Adipocyte (in vitro differentiated cells): ENCODE measurements at places on chromosomes 6 and 20.

DNA sequence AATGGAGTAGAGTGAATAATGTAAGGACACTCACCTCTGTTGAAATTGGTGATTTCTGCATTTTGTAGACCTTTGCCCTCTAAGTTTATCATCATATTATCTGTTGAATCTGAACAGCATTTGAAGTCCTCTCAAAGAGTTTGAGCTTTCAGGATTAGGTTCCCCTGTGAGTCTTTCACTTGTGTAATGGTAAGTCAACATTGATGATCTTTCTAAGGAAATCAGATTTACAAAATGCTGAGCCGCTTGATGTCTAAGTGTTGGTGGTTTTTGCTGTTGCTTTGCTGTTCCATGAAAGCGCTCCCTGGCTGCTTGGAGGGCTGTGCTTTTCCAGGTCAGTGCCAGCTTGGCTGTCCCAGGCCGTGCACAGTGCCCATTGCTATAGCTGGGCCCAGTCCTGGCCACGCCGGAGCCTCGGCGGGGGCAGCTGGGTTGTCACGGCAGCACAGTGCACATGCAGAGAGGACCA is 33.8 kb upstream of the KIF25 start:
- no peak for DNase-seq

GRCh38 chr6:110878751-110879522 is 4.4 kb downstream of the AMD1 start:
- DNase-seq, result peak; percentile 60

- no peak for DNase-seq
Measured at GRCh38 chr6:8335896-8336295, 99.4 kb downstream of the SLC35B3 start.

DNA sequence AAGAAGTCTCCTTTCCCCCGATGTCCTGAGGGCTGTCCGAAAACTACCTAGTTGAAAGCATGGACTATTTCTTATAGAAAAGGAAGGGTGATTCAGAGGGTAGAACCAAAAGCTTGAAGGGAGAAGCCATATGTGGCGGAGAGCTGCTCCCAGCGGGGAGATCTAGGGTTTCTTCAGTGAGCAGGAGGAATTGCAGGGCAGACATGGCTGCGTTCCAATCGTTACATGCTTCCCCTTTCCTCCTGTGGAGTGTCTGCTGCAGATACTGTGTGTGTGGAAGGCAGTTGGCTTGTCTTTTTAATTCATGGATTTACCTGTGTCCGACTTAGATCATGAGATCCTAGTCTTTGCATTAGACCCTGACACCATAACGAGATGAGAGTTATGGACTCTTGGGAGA is 799.5 kb downstream of the QKI start:
- DNase-seq, result no peak

DNA sequence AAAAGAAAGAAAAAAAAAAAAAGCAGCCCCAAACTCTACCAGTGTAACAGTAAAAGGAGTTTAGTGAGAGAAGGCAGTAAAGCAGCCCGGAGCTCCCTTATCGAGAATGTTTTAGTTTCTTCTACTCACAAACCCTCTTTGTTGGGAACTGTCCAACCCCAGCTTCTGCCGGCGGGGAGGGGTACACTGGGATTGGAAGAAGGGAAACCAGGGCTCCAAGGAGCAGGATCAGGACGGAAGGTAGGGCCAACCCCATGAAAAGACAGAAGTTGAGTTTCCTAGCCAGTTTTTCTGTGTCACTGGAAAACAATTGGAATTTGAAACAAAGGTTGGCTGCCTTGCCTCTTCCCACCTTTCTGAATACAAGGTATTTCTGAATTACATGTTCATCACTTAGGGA is 66.0 kb downstream of the KIZ start:
- no peak for DNase-seq

GRCh38 chr6:99369533-99369932 is 20.1 kb upstream of the FAXC start:
- peak; percentile 9 for DNase-seq

DNA sequence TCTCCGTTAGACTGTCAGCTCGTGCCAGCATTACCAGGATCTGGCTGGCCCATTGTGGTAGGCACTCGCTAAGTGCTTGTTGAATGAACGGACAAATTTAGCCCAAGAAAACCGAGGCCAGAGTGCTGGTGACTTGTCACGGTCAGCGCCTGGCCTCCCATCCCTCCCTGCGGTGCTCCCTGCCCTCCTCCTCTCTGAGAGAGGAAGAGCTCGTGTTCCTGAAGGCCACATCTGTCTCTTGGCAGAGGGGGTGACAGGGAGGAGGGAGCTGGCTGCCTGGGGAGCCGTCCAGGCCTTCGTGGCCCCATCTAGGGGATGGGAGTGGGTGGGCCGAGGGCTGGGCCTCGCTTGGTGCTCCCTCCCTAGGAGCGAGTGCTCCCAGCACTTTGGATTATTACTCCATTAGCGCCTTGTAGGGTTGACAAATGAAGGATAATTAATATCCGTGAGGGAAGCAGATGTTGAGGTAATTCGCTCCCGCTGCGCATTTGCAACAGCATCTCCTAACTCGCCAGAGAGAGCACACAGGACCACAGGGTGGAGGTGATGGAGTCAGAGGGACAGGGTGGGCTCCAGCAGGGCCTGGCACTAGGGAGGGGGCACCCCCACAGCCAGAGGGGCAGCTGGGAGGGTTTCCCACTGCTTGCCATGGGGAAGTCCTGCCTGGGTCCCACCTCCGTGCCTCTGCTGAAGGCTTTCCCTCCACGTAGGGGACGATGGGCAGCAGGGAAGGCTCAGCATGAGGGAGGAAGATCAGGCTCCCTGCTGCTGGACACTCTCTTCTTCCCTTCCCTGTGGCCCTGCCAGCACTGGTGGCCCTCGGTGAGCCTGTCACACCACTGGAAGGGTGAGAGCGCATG is 37.0 kb downstream of the VSTM2L start:
- no peak for DNase-seq

DNA sequence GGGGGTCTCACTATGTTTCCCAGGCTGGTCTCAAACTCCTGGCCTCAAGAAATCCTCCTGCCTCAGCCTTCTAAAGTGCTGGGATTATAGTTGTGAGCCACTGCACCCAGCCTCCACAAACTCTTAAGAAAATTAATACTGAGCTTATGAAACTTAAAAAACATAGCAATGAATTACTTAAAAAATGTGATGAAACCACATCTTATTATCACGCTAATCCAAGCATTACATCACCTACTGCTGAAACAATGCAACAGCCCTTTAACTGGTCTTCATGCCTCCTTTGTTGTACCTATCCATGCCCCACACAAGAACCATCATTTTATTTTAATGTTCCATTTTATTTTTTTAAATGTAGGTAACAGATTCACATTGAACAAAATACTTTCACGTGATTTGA is 24.9 kb downstream of the SESN1 start:
- DNase-seq, result peak; percentile 22

DNA sequence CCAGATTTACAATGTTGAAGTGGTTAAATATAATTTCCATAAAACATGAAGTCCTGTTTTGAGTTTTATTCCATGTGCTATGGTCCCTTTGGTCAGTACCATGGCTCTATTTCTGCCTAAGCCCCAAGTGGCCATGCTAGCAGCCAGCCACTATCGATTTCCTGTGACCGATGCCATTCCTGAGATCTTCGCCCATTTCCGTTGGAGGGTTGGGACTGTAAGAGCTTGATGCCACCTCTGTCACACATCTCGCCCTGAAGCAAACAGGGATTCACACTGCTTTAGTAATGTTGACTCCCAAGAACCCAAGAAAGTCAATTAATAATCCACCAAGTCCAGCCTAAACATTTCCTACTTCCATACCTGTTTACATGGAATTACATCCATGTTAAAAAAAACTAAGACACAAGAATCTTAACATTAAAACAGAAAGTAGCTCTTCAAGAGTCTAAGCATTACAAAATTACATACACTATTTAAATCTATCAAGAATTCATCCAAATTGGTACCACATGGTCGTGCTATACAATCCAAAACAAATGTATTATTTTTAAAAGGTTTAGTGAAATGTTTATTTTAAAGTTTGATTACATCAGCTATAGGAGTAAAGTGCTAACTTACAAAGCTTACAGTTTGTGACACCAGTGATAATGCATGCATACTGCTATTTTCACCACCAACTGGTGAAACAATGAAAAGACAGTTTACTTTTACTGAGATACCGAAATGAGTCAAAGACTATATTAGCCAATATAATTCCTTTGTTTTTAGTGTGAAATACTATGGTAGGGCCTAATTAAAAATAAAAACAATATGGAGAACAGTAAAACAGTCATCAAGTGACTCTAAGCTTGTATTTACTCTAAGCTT is 2.5 kb downstream of the RBM39 start:
- peak; percentile 71 for DNase-seq

DNA sequence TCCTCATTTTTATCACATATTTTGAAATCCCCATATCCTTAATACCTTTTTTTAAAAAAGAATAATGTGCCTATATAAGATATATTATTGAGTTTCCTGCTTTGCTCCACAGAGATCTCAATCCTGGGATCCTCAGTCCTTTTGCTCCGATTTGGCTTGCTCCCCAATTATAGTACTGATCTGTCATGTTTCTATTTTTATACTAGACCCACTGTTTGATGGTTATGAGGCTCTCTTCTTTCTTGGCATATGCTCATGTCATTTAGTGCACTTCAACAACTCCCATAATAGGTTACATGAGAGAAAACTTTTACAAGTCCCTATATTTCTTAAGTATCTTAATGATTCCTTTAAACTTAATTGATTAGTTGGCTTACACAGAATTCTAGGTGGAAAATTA is 958.5 kb upstream of the EPHA7 start:
- DNase-seq, result no peak

- no peak for DNase-seq
Measured at GRCh38 chr6:56752534-56752933, 109.8 kb upstream of the DST start.

DNA sequence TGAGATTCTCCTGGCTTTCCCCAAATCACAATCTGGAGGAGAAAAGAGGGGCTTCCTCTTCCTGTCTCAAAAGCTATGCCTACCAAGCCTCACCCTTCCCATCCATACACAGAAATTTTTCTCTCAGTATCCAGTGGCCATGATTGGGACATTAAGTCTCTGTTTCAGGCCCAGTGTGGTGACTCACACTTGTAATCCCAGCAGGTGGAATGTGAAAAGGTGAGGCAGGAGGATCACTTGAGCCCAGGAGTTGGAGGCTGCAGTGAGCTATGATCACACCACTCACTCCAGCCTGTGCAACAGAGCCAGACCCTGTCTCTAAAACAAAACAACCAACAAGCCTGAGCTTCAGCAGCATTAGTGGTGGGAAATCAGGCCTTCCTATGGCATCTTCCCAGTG is 210.0 kb downstream of the OGFRL1 start:
- DNase-seq, result no peak

DNA sequence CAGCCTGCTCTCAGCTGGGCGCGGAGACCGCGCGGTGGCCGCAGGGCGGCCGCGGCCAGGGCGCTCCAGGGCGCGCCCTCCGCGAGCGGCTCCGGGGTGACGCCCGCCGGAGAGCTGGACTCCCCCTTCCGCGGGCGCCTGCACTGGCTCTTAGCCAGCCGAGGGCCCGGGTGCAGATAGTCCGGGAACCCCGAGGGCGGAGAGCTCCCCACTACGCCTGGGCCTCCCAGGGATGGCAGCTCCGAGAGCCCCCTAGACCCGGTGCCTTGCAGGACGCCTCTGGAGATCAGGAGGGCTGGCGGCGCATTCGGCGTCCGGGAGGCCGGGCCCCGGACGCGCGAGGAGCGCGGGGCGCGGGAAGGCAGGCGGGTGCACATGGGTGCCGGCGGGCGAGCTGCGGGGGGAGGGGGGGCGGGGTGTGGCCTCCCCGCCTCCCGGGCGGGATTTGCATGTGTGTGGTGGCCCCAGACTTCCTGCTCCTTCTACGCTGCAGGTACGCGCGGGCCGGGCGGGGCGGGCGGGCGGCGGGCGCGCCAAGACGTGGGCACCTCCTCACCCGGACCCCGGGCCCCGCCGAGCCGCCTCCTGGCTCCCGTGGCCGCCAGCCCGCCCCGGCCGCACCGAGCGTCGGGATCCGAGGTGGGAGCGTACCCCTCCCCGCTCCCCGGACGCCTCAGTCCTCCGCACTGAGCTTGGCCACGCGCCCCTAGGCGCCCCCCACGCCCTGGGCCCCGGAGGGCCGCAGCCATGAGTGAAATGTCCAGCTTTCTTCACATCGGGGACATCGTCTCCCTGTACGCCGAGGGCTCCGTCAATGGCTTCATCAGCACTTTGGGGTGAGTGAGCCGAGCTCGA is at the start of gene ITPR3:
TSS of gene ITPR3 (plus strand) at position 467 of the 855 bp plus-strand sequence. CDS start at position 748, 281 bp downstream.
- DNase-seq, result peak; percentile 64

GRCh38 chr6:142764311-142764710 is 180.7 kb downstream of the HIVEP2 start:
- DNase-seq, result no peak

- DNase-seq, result no peak
Measured at GRCh38 chr20:48148916-48149672, 363.8 kb upstream of the SULF2 start.

DNA sequence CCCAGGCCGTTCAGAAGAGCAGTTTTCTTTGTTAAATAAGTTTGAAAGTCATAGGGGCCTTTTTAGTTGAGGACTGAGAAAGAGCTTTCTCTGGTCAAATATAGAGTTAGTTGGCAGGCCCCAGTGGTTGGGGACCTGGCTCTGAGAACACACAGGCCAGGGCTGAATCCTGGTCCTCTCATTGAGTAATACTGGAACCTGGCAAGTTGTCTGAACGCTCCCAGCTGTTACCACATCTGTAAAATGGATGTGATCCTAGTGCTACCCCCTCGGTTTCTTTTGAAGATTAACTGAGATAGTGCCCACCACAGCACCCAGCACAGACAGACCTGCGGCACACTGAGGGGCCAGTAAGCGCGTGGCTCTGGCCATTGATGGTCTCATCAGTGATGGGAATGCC is 215.5 kb downstream of the ZDHHC14 start:
- no peak for DNase-seq

DNA sequence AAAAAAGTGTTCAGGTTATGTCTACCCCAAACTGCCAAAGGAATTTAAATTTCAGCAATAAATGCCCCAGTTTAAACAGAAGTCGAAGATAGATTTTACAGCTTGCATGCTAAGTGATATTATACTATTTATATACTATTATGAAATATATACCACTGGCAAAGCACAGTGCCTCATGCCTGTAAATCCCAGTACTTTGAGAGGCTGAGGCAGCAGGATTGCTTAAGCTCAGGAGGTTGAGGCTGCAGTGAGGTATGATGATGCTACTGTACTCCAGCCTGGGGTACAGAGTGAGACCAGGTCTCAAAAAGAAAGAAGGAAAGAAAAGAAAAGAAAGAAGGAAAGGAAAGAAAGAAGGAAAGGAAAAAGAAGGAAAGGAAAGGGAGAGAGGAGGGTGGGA is 102.1 kb downstream of the MTFR2 start:
- peak; percentile 34 for DNase-seq

DNA sequence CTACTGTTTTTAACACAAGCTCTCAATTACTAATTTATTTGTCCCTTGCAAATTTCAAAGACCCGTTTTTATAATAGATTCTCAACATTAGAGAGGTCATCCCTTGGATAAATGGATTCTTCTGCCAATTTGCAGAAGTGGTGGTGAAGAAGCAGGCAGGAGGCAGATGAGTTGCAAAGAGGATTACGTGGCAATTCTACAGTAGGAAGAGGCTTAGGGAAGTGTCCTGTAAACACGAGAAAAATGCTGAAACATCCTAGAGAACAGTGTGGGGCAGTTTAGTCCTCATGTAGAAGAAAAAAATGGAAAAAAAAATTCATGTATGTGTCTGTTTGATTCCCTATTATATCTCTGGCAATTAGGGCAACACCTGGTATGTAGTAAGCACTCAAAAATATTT is 87.6 kb downstream of the BMP2 start:
- no peak for DNase-seq
